ENCODE measurements at places on chromosomes 11 and 22.

DNA sequence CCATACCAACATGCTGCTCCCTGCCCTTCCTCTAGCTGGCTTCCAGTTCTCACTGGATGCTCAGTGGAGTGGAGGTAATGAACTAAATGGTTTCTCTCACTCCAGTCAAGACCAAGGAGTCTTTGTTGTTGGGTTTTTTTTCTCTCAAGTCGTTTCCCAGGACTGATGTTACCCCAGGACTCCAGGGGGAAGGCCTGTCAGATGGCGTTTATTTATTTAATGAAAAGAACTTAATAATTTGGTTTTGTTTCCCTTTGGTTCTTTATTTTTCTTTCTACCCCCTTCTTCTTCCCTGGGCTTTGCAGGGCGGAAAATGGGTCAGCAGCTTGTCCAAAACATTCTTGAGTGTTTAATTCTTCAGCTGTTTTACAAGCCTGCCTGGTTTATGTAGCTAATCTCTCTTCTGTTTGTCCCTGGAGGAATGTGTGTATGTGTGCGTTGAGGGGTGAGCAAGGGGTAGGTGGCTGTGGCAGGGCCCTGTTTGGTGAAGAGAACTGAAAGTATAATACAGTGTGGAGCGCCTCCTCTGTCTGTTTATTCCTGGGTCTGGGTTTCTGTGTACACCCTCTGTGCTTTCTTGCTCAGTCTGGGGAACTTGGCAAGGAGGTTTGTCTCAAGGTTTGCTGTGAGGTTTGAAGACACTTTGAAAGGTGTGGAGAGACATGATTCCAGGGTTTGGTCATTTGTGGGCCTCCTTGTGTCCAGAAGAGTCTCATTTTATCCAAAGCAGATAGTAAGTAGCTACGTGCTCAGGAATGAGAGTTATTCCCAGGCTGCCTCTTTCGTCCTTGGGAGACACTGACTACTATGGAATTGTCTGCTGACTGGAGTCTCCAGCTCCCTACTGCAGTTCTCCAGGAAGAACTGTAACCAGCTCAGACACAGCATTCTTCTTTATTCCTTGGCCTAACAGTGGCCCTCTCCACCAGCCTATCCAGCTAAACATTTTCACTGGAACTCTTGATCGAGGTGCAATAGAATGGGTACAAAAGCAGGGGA lies 175.5 kb downstream of the ADAMTS15 start:
- DNase-seq, result no peak

GRCh38 chr11:75603791-75604736 lies 42.0 kb downstream of the SERPINH1 start:
- DNase-seq, result no peak

- no peak for DNase-seq
These were observed 49.8 kb downstream of the APIP start for GRCh38 chr11:34866375-34866774.

DNA sequence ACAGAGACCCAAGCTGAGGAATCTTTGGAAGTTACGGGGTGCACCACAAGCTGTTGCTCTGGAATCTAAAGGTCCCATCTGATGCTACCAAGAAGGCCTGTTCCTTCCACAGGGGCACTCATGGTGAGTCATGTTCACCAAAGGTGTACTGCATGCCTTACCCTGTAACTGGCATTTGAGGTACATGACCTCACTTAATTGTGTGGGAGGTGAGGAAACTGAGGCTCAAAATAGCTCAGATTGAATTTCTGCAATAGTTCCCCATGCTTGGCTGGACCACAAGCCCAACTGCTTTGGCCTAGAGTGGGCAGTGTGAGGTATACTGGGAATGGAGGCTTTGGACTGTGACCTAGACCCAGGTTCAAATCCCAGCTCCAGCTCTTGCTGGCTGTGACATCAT lies 8.2 kb downstream of the MTFP1 start:
- no peak for DNase-seq

- no peak for DNase-seq
These were observed 7.1 kb downstream of the MUC2 start for GRCh38 chr11:1081601-1082311.

GRCh38 chr22:39994566-39995392 lies at the start of gene FAM83F:
FAM83F (plus strand) TSS chr22:39994954; CDS start chr22:39995043, 89 bp downstream.
- DNase-seq, result peak; percentile 19

- DNase-seq, result no peak
These were observed 438.0 kb downstream of the LUZP2 start for GRCh38 chr11:24934733-24935439.

- DNase-seq, result no peak
These were observed 12.1 kb downstream of the TRIM51 start for GRCh38 chr11:55895216-55895615.

DNA sequence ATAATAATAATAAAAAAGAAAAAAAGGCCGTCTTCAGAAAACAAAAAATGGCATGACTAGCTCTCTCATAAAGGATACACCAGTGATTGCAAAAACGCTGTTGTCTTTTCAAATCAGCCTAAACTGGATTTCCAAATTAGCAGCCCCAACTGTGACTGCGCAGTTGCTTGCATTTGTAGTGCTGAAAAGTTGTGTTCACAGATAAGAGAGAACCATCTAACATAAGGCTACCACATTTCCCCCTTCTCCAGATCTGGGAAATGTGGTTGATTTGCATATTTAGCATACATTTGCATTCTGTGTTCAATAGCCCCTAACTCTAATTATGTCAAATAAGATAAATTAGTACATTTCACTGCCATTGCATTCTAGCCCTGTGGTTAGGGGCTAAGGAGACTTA lies 650.7 kb downstream of the OPCML start:
- DNase-seq, result no peak

DNA sequence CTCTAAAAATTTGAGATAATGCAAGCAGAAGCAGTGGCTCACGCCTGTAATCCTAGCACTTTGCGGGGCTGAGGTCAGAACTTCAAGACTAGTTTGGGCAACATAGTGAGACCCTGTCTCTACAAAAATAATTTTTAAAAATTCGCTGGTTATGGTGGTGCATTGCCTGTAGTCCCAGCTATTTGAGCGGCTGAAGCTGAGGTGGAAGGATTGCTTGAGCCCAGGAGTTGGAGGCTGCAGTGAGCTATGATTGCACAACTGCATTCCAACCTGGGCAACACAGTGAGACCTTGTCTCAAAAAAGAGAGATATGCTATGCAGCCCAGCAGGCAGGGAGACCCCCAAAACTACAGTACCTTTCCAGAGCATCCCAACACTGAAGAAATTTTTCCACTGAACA lies 2.3 kb downstream of the CTSC start:
- no peak for DNase-seq

GRCh38 chr11:7894251-7894650 lies 36.8 kb downstream of the OR10A6 start:
- no peak for DNase-seq

DNA sequence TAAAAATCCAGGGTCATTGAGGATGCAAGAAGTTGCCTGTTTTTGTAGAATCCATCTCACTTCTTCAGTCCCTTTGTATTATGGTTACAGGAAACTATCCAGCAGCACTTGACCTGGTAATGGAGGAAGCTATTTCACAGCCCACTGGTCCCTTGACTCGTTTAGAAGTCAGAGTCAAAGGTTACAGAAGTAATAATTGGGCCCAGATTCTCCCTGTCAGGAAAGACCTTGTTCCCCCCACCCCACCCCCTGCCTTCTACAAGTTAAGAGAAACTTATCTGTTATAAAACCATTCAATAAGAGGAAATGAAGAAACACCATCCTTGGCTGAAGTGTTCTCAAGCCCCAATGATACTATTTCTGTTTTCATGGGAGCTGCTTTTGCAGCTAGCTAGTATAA lies 65.8 kb downstream of the CSTPP1 start:
- no peak for DNase-seq

DNA sequence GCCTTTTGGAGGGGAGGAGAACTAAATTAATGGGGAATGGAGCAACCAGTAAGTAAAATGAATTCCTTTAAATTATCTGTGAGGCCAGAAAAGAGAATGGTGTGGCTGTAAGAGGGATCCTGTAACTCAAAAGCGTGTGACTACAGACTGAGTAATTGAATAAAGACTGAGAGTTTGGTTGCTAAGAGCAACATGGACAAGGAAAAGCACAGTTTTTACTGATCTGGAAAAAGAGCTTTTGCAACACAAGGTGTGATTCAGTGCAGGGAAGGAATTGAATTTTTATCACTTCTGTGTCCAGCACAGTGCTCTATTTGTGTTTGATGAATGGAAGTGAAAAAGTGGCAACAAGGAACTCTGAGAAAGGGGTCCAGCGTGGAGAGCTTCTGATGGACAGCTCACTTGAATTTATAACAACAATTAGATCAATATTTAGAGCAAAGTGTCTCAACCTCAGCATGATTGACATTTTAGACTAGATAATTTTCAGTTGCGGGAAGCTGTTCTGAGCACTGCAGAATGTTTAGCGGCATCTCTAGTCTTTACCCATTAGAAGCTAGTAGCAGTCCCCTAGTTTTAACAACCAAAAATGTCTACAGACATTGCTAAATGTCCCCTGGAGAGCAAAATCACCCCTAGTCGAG lies 202.8 kb upstream of the BDNF start:
- no peak for DNase-seq

DNA sequence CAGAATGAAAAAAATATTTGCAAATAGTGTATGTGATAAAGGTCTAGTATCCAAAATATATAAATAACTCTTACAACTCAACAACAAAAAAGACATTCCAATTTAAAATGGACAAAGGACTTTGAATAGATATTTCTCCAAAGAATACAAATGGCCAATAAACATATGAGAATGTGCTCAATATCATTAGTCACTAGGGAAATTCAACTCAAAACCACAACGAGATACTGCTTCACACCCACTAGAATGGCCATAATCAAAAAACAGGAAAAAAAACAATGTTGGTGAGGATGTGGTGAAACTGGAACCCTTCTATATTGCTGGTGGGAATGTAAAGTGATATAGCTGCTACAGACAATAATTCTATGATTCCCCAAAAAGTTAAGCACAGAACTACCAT lies 38.6 kb upstream of the RPS13 start:
- DNase-seq, result no peak

DNA sequence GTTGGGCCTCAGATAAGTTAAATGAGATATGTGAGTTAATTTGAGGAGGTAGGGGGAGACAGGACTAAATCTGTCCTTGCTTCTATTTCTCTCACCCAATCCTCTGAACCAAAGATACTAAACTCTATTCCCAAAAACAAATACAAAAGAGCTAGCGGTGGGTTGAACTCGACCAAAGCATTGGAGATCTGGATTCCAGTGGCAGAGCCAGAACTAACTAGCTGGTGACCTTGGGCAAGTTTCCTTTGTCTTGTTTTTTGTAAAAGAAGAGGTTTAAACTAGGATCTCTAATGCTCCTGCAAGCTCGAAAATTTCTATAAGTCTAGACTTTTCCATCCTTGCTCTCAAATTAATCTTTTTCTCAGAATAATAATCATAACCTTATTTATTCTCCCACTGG lies 1.5 kb downstream of the ME3 start:
- no peak for DNase-seq

DNA sequence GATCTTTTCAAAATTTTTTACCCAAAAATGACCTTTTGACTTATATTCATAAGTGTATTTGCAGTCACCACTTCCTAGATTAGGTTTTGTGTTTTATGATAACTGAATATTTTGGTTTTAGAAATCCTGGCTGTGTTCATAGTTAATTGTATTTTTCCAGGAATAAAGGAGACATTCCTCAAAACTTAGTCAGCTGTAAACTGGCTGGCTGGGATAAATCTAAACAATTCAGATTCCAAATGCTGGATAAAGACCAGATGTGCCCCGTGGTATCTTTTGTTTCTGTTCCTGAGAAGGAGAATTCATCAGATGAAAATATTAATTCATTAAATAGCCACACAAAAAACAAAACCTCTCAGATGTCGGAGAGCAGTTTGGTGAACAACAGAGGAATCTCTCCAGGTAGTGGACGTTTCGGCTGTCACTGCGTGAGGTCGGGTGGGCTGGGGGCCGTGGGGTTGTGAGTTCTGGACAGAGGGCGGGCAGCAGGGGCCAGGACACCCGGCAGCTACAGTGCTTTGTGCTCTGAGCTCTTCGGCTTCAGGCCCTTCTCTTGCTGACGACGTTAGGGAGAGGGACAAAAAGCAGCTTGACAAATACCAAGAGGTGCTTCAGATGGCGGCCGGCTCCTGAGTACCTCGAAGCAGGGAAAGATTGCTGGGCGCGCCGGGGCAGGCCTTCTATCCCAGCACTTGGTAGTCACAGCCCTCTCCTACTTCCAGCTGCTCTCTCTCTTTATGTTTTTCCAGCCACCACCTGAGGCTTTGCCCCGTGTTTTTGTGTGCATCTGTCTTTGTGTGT lies 24.6 kb downstream of the MOV10L1 start:
- DNase-seq, result peak; percentile 16

DNA sequence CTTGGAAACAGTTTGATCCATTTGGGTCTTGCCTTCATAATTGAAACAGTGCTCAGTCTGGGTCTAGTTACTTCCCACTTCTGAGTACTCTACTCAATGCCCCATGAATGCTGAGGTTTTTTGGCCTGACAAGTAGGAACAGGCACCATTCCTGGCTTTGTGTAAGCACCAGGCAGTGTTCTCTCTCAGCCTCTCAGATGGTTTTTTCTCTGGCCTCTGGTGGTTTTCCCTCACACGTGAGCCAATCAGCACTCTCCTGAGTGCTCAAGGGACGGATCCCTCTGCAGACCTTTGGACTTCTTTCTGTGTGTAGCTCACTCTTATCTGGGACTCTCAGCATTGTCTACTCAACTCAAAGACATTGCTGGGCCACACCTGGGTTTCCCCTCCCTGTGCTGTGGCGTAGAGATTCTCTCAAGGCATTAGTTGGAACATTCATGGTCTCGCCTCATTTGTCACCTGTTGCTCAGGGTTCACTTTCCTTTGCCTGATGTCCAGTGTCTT lies 21.3 kb downstream of the SIK2 start:
- no peak for DNase-seq
